ENCODE measurements at places on chromosomes 5 and 9. TPM values are rescaled to one million over a fixed set of nuclear protein-coding genes. Genes with fewer than 3 reads are reported as not detected.

- peak; percentile 65 for DNase-seq
Measured at GRCh38 chr9:87193925-87194868, 246.9 kb upstream of the GAS1 start.

DNA sequence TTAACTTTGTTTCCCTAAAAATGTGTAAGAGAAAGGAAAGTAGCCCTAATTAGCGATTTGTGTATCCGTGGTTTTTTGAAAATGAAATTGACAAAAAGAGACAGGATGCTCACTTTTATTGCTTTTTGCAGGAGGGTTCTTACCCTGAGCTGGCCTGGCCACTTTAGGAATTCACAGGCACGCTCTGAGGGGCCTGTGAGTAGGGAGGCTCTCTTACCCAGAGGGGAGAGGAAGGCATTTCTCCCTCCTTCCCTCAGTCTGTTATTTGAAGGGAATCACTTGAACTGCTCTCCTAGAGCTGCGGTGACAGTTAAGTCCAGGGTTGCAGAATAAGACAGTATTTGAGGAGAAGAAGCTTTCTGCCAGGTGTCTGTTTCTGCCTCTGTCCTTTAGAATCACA is 16.7 kb downstream of the PIK3R1 start:
- DNase-seq: no peak

DNA sequence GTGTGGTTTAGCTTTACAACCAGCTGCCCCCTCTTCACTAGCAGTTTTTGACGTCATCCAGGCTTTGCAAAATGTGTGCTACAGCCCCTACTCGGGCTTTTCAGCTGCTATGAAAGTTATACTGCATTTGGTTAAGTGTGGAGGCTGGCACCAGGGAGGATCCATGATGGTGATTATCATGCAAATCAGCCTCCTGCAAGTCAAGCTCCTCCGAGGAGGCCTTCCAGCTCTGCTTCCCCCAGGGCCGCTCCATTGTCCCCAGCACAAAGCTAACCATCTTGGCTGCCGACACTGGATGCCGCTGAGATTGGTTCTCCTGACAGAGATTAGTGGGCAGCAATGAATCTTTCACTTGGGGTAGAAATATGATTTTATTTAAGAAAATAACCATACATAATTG is 159.6 kb downstream of the NR2F1-AS1 start:
- no peak for DNase-seq

GRCh38 chr5:124474528-124475215 is 271.8 kb downstream of the ZNF608 start:
- no peak for DNase-seq

PCDHGB2 gene
- polyA plus RNA-seq: 2.1 TPM

RGS14 gene
- polyA plus RNA-seq: 10.1 TPM

FXN gene
- 12.4 TPM for polyA plus RNA-seq

SLC6A7 gene
- polyA plus RNA-seq: not detected

FBXW11 gene
- 37.4 TPM for polyA plus RNA-seq

CCL27 gene
- polyA plus RNA-seq: 1.3 TPM

ACOT12 gene
- 0.17 TPM for polyA plus RNA-seq
